ENCODE measurements at places on chromosomes 7 and 10. TPM values are rescaled to one million over a fixed set of nuclear protein-coding genes. Genes with fewer than 3 reads are reported as not detected.
A peak's percentile ranks its signal among the peaks of the same experiment; 100 is the strongest.

GRCh38 chr10:45325116-45325515 is 9.7 kb upstream of the OR13A1 start:
- no peak for DNase-seq

UCMA gene
- not detected for total RNA-seq

HOXA10 gene
- total RNA-seq = not detected

GRCh38 chr7:114970308-114970707 is 48.4 kb downstream of the MDFIC start:
- DNase-seq = no peak

OR2A5 gene
- not detected for total RNA-seq

GRCh38 chr7:155395176-155395797 is 62.6 kb upstream of the EN2 start:
- DNase-seq = no peak

HOXA7 gene
- not detected for total RNA-seq

DNA sequence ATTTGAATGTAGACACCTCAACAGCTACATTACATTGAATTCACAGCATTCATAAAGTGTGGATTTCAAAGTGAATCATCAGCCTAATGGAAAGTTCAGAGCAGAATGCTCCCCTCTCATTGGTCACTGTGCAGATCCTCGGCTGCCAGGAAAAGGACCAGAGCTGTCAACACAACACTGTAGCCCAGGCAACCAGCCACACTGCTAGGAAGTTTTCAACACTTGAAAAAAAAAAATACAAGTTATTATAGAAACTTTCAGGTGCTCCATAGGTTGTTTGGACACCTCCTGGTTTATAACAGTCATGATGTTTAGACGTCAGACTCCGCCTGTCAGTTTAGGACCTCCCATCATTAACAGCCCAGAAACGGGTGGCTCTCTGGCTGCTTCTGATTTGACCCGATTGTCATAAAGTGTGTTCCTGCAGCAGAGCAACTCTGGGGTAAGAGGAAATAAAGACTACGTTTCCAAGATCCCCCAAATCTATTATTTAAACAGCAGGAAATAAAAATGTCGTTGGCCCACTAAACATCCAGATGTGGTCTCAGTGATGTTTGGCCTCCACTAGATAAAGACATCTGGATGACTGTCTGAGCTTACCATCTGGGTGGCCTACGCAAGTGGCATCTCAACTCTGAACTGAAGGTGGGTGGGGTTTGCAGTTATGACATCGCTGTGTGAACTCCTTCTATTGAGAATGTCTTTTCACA is 117.4 kb downstream of the CABCOCO1 start:
- no peak for DNase-seq

DNA sequence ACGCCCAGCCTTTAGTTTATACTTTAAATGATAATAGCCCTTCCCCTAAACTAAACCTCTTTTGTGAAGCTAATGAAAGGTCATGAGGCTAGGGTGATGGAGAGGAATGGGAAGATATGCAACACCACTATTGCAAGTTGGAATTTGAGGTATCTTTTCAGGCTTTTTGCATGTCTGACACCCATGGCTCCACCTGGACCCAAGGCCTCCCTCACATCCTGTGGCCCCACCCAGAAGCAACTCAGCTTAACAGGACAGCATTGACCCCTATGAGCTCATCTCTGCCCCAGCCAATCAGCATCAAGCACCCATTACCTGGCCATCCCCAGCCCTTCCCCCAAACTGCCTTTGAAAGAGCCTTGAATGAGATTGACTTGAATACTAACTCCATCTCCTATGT is 674.2 kb upstream of the NRP1 start:
- no peak for DNase-seq

DNA sequence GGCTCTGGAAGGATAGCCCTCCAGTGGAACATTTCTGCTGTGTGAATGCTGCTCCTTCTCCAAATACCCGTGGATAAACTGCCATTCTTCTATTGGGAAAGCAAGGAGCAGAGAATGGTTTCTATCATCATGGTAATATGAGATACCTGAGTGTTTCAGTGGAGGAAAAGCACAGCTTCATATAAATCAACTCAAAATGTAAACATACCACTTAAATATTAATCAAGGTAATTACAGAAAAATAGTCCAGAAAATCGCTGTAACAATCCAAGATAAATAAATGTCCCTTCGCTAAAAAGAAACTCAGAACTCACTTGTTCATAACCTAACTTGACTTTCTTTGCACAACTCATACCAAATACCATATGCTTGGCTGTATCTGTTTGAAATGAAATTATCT is 635.8 kb downstream of the PARD3 start:
- DNase-seq = no peak

DNA sequence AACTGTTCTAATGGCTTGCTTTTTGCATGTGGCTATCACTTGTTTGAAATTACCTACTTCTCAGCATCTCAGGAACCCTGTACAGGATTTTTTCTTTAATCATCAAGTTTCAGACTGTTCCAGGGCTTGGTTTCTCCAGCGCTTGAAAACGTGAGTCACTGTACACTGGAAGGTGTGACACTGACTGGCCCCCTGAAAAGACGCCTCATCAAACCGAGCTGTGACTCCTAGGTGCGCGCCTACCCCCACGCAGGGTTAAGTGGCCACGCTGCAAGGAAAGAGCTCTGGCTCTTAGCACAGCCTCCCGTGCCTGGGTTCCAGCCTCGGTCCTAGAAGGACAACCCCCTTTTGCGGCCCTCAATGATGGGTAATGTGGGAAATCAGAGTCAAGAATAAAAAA is 81.0 kb downstream of the EBF3 start:
- no peak for DNase-seq

DNA sequence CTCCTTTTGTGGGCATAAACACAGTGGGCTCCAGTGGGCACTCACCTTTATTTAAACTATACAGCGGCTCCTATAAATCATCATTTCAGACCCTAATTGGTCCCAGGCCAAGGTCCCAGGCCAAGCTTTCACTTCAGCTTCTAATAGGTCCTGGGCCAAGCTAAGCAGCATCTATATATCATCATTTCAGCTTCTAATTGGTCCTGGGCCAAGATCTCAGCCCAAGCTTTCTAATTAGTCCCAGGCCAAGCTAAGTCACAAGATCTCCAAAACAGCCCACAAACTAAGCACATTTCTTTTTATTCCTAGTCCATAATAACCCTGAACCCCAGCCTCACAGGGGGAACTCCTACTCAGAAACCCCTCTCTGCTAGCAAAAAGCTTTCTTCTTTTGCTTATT is 47.1 kb downstream of the ZNF680 start:
- no peak for DNase-seq

ITPRID1 gene
- not detected for total RNA-seq

- no peak for DNase-seq
Observed at GRCh38 chr7:133023370-133024071, 58.4 kb downstream of the CHCHD3 start.

DNA sequence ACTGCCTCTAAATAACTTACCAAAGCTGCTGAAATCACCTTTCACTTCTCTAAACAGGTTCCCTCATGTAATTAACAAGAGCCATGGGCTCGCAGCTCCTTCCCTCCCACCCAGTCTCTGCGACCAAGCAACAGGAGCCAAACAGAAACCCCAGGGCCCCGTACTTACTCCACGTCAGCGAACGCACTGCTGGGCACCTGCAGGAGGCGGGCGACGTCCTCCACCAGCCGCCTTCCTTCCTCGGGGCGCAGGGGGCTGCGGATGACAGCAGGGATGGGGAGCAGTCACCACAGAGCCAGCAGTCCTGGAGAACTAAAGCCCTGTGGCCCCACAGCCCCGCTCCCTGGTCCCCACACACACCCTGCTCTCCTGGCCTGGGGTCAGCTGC is 477.0 kb downstream of the PTPRN2 start:
- DNase-seq = no peak

- DNase-seq = no peak
Observed at GRCh38 chr7:79199961-79200360, 253.5 kb downstream of the MAGI2 start.

- no peak for DNase-seq
Observed at GRCh38 chr10:36126076-36126475, 484.0 kb upstream of the FZD8 start.

IFRD1 gene
- total RNA-seq = 101 TPM

LRRC18 gene
- not detected for total RNA-seq

- no peak for DNase-seq
Observed at GRCh38 chr7:17552952-17553351, 254.5 kb downstream of the AHR start.

FIS1 gene
- total RNA-seq = 95.5 TPM

SRGN gene
- total RNA-seq = 49.9 TPM

DNA sequence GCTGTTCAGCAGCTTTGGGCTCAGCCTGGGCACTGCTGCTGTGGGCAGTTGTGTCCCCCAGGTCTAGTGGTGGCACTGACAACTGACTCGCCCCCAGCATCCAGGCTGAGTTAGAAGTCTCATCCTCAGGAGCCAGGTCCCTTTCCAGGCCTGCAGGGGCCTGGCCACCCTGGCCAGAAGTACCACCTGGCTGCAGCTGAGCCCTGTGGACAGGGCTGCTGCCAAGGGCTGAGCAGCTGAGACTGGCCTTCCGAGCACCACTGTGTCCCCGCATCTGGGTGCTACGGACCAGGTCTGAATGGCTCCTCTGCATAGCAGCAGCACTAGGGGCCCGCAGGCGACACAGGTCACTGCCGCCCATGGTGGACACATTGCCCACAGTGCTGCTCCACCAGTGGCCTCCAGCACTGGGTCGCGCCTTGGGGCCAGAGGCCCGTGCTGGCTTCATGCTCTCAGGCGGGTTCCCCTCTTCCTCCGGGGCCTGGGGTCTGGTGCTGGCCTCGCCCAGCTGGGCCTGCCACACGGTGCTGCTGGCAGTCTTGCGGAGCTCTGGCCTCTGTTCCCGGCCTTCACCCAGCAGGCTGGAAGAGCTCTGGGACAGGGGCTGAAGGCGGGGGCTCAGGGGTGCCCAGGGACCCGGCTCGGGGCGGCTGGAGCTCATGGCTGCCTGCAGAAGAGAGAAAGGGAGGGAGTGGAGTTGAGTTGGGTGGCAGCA is 6.2 kb downstream of the GPRIN2 start:
- no peak for DNase-seq

DNA sequence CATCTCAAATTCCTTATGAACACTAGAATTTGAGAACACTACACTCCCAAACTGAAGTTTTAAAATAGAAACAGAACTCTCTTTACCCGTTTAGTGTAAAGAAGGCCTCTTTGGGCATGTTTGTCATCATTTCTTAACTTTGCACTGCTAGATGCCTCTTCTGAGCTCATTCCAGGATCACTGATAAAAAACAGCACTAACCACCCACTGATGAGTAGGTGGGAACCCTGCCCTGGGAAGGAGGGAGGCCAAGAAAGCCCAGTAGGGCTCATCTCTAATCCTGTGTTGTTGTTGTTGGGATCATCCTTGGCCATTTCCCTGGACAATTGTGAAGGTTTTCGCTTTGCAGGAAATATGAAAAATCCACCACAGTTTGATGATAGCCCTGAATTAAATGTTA is 68.2 kb downstream of the CUBN start:
- DNase-seq = no peak

GRCh38 chr10:34933676-34934075 is 118.6 kb upstream of the PARD3 start:
- DNase-seq = no peak

TCAF1 gene
- total RNA-seq = 19.7 TPM

- peak; percentile 31 for DNase-seq
Observed at GRCh38 chr10:119407254-119407777, 135.2 kb downstream of the RGS10 start.

GRCh38 chr7:120833546-120833945 is 24.4 kb downstream of the TSPAN12 start:
- no peak for DNase-seq

DNA sequence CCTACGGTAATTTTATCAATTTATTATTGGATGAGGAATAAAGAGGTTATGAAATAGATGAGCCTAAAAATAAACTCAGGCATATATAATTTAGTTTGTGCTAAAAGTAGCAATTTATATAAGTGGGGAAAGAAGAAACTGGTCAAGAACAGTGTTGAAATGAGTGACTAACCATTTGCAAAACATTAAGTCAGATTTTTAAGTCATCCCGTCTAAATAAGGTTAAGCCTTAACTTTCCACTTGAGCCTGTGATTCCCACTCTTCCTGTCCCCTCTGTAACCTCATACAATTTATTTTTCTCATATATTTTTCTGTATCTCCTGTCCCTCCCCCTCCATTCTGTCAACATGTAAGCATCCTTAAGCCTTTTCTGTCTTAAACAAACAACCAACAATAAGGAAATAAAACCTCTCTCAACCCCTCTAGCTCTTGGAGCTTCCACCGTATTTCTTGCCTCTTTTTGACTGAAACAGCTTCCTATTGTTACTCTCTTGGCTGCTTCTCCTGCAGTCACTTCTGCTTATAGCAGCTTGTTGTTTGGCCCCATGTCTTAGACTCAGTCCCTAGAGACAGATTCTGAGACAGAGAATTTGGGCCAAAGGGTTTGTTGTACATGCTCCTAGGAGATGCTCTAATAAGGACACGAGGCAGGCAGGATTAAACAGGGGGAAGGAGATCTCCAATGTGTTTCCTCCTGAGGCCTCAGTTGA is 109.7 kb downstream of the GNAI1 start:
- DNase-seq = no peak

- DNase-seq = no peak
Observed at GRCh38 chr7:94939395-94939794, 32.0 kb downstream of the PPP1R9A start.

- DNase-seq = no peak
Observed at GRCh38 chr7:69819333-69819705, 221.0 kb downstream of the AUTS2 start.

- no peak for DNase-seq
Observed at GRCh38 chr7:132815130-132815529, 238.9 kb upstream of the PLXNA4 start.

DNA sequence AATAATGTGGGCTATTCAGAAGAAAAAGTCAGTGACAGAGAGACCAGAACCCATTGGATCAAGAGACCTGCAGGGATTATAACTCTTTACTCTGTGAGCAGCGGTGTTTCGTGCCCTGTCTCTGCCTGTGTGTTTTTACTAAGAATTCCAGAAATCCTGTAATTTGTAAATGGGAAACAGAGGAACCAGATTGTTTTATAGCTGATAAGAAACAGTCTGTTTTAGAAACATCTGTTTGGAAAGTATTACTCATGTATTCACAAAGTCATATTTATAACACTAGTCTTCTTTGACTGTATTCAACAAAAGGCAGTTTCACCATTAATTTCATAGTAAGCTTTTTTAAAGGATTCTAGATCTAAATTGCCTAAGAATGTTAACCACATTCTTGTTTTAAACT is 30.0 kb upstream of the VDAC2 start:
- no peak for DNase-seq

GRCh38 chr7:88431882-88432281 is 125.2 kb upstream of the STEAP4 start:
- DNase-seq = no peak

MYO3A gene
- total RNA-seq = 1.4 TPM

DNA sequence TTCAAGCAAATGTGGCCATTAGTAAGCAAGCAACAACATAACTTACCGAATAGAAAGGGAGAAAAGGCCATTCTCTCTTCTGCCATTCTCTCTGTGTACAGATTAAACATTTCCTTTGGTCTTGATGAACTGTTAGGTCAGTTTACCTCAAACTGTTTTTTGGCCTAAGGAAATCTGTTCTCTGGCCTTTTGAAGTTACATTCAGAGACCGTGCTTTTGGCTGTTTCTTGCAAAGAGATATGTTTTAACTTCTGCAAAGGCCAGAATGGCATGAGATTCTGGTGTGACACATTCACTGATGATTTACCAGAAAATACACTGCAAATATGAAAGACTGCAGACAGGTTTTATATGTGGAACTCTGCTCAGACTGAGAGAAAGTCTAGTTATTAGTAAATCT is 22.2 kb downstream of the AHR start:
- DNase-seq = no peak
